Smooth muscle cell of the brain vasculature (primary cell): ENCODE measurements at places on chromosomes 6 and 20.
A peak's percentile ranks its signal among the peaks of the same experiment; 100 is the strongest.

DNA sequence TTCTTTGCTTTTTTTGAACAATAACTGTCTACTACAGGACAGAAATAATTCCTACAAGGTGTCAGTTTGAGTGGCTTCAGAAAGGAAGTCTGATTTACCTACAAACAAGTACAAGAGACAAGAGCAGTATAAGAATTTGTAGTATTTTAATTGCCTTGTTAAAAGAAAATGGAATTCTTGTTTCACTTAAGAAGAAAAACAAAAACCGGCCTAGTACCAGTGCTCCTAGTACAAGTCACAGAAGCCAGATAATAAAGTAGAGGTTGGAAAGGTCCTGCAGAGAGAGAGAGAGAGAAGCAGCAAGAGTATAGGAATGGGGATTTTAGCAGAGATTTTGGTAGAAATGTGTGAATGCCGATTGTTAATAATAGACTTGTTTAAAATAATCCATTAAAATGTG lies 6.4 kb downstream of the TAB2 start:
- DNase-seq = no peak

DNA sequence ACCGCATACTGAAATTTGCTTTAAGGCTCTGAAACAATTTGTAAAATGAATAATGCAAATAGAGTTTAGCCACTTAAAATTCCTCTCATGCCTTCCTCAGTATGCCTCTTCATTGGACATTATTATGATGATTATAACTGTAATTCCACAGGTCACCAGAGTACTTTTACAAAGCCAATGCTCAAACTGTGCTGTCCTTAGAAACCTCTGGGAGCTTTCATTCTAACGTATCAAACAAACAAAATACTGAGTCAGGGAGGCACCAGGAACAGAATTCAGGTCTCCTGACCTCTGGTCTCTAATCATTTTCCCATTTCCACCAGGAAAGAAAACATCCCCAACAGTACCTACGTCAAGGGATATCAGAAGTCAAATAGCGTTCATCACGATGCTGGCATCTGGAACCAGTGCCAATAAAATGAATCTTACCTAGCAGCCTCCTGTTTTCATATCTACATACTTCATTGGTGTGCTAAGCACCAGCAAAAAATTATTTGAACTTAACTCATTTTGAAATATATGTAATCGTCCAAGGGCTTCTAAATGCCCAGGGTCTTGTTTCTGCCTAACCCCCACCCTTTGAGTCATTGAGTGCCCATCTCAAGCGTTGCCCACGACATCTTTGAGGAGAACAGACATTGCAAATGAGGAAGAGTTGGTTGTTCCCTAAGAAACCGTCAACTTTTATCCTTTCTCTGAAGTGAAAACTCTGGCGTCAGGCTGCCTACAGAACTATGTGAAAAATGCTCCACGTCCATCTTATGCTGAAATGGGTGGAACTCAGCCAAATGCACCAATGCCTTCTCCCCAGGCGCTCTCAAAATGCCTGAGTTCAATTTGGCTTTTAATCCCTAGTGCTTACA lies 37.9 kb downstream of the NEDD9 start:
- peak; percentile 65 for DNase-seq

DNA sequence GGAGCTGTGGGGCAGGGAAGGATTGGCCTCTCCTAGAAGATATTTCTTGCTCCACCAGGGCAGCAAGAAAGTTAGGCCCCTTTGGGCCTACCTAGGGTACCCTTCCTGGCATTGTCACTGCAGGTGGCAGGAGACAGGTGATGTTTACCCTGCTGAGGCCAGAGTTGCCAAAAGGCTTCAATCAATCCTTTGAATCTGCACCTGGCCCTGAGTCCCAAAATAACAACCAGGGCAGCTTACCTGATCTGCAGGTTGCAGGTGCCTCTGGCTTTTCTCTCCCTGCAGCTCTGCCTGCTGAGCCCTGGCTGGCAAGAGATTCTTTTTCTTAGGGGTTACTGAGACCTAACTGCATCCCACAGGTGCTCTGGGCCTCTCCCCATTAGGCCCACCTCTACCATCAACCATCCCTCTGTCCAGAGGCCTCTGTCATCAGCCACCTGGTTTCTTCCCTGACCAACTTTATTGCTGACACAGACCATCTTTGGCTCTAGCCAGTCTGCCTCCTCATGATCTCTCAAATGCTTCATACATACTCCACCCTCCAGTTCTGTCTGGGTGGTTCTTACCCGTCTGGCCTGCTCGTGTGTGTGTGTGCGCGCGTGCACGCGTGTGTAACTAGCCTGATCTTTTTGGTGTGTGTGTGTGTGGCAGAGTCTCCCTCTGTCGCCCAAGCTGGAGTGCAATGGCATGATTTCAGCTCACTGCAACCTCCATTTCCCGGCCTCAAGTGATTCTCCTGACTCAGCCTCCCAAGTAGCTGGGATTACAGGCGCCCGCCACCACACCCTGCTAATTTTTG lies 13.7 kb downstream of the BCL2L1 start:
- no peak for DNase-seq

- peak; percentile 33 for DNase-seq
Measured at GRCh38 chr6:125197795-125198269, 44.3 kb downstream of the TPD52L1 start.

DNA sequence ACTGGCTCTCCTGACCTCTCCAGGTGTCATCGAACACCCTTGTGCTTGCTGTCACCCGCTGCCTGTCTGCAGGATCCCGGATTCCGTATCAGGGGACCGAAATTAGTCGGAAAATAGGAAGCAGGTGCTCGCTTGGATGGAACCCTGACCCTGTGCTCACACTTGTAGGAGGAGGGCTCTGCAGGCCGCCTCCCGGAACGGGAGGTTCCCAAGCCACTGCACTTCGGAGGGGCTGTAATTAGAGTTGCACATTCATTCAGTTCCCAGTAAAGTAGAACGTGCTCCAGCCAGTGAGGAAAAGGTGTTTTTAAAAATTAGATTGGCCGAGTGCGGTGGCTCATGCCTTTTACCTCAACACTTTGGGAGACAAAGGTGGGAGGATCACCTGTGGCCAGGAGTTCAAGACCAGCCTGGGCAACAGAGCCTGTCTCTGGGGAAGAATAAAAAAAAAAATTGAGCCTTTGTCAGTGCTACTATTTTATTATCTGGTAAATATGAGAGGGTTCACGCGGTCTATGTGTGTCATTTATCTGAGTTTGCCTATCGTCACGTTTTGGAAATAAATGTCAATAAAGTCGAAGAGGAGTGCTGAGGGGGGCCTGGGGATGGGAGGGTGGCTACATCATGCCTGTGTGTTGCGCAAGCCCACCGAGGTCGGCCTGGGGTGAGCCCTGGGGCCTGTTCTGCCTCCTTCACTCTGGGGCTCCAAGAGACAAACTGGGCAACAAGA lies 1.5 kb upstream of the GMEB2 start:
- DNase-seq = peak; percentile 26

DNA sequence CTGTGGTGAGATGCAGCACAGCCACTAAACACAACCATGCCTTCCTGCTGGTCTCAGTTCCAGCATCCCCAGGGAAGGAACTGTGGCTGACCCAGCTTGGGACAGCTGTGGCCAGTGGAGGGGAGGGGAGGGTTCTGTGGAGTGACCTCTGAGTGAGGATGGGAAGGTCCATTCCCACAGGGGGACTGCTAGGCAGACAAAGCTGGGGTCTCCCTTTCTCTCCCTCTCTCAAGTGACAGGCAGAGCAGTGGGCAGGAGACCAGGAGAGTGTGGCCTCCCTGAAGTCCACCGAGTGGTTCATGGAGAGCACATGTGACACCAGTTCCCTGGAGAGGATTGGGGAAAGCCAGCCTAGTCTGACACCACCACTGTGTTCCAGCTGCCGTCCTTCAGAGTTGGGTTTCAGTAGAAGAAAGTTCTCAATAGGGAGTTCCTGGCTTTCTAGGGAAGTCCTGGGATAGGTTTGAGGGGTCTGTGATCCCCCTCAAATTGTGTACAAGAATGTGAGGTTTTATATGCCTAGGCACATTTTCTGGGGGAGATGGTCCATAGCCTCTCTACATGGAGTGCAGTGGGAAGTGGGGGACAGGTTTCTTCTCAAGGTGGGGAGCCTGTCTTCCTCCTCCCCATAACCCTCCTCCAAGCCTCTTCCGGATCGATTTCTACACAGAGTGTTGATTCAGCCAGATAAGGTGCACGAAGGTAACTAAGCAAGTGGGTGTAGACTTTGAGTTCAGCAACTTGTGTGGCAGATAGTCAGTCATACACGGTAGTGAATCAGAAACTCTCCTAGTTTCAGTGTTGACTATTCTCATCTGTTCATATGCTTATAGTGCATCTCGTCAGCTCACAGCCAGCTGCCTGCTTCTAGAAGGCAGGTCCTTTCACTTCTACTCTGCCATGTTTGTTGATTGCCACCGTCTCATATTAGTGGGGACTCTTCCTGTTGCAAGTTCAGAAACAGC lies 18.9 kb downstream of the MANBAL start:
- no peak for DNase-seq

DNA sequence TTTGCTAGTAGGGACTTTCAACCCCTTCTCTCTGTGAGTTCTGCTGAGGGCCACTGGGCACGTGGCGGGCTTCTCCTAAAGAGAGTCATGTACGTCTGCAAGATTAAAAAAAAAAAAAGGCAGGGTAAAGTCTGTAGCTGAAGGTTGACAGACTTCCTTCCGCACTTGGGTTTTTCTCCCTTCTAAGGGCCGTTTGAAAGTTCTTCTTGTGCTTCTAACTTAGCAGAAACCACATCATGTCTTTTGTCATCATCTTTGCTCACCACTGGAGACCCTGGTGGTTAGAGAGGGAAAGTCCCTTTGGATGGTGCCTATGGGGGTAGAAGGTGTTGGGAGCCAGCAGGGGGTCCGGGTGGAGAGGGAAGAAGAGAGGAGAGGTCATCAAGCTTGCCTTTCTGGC lies 31.4 kb downstream of the PRDM1 start:
- DNase-seq = no peak

GRCh38 chr20:24465730-24466129 lies 3.7 kb upstream of the SYNDIG1 start:
- DNase-seq = no peak

DNA sequence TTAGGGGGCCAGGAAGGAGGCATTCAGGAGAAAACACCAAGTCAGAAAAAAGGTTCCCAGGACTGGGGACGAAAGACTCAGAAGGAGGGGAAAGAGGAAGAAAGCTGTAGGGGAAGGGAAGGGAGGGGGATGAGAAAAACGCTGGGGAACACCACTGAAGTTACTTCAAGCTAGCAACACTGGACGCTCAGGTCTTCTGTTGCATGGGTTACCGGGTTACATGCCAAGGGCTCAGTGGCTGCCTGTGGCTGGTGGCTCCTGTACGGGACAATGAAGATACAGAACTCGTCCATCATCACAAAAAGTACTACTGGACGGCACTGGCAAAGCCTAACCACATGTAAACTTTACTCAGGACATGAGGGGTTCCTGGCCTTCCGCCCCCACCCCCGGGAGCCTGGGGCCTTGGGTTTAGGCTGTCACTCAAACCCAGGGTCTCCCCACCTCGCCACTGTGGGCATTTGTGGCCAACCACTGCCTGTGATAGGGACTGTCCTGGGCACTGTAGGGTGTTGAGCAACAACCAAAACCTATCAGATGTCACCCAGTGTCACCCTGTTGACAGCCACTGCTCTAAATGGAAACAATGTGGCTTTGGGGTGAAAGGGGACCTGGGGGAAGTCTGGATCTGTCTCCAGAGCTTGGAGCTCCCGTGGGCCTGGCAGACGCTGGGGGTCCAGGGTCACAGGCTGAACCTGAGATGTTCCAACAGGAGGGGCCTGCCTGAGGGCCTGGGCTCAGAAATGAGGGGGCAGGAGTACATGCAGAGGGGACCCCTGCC lies 40.3 kb upstream of the CD93 start:
- no peak for DNase-seq

DNA sequence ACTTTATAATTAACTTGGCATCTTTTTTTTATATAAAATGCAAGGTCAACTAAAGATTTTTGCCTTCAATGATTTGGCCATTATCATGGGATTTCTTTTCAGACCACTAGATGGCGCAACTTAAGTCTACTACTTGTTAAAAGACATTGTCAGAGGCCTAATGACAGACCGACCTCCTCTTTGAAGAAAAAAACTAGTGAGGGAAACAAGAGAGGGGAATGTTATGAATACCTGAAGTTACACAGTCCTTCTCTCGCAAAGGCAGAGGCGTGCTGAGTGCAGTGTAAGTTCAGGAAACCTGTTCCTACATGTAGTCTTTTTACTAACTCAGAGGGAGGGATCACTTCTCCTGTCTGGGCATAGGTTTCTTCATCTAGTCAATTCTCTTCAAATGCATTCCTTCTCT lies 9.3 kb downstream of the TRAPPC3L start:
- no peak for DNase-seq

DNA sequence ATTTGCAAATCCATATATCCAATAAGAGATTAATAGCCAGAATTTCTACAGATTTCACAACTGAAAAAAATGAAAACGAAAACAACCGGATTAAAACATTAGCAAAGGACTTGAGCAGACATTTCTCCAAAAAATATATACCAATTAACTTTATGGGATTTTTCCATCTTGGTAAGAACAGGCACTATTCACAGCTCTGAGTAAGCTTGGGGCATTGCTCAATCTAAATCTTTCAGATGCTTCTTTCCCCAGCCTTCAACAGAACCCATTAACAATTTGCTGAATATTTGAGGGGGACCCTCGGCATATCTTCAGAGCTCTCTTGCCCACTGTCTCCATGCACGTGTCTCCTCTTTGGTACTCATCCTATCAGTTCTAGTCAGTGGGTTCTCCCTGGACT lies 111.7 kb upstream of the CD93 start:
- DNase-seq = no peak

DNA sequence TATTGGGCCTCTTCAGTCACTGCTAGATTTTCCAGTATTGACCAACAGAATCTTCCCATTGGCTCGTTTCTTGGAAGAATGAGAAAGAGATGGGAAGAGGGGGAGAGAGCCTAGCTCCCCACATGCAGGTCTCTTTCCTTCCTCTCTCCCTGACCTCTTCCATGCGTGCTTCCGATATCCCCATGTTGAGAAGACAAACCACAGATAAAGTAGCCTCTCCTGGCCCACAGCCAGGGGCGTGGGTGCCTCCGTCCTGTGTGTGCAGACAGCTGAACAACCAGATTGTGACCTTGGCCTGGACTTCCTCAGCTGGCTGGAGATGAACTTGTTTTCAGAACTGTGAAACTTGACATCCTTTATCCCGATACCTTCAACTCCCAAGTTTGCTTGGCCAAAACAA lies 71.0 kb downstream of the EDN3 start:
- no peak for DNase-seq

- DNase-seq = no peak
Measured at GRCh38 chr6:165931675-165932074, 236.0 kb downstream of the TBXT start.

GRCh38 chr6:111668410-111668809 lies 62.7 kb upstream of the TRAF3IP2 start:
- DNase-seq = no peak

DNA sequence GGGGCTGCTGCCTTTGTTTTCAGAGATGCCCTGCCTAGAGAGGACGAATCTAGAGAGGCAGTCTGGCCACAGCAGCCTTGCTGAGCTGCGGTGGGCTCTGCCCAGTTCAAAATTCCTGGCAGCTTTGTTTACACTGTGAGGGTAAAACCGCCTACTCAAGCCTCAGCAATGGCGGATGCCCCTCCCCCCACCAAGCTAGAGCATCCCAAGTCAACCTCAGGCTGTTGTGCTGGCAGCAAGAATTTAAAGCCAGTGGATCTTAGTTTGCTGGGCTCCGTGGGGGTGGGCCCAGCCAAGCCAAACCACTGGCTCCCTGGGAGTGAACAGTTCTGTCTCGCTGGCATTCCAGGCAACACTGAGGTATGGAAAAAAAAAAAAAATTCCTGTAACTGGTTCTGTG lies 970.9 kb downstream of the TBC1D32 start:
- DNase-seq = no peak
